Daoy (cell line): ENCODE measurements at places on chromosomes 1 and 21. TPM values are rescaled to one million over a fixed set of nuclear protein-coding genes. Genes with fewer than 3 reads are reported as not detected.

Gene ZRANB2
- 30.5 and 31.7 TPM in 2 replicates for total RNA-seq

Gene TNFRSF4
- not detected in 2 replicates for total RNA-seq

Gene CFHR3
- total RNA-seq = not detected in 2 replicates

Gene SLC30A2
- total RNA-seq = 0.18 TPM in 1 of 2 replicates, not detected in the other

Gene RGS8
- total RNA-seq = not detected in 2 replicates

Gene PLEKHM2
- total RNA-seq = 31.0 and 31.2 TPM in 2 replicates

Gene ETNK2
- total RNA-seq = 9.2 and 10.5 TPM in 2 replicates

Gene COQ8A
- total RNA-seq = 15.5 and 21.3 TPM in 2 replicates

Gene ASTN1
- 2.0 and 4.5 TPM in 2 replicates for total RNA-seq

Gene EIF4G3
- total RNA-seq = 31.3 and 33.9 TPM in 2 replicates

Gene HPCA
- not detected in 2 replicates for total RNA-seq

Gene CD1B
- not detected in 2 replicates for total RNA-seq

Gene MAB21L3
- 2.7 TPM in 1 of 2 replicates, not detected in the other for total RNA-seq

Gene NHLH1
- not detected in 2 replicates for total RNA-seq

GRCh38 chr1:203089651-203090045, 3.8 kb upstream of the MYOG start:
- DNase-seq = no peak

DNA sequence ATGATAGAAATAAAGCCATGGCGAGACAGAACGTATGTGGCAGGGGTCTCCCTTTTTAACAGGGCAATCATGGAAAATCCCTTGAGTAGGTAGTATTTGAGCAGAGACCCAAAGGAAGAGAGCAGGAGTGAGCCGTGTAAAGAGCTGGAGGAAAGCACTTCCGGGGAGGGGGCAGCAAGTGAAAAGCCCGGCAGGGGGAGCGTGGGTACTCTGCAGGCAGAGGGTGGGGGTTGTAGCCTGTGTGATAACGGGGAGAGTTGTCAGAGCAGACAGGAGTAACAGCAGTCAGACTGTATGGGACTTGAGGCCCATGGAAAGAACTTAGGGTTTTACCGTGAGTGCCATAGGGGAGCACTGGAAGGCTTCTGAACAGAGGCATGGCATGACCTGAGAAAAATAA, 51.1 kb upstream of the LDLRAP1 start:
- DNase-seq = no peak

DNA sequence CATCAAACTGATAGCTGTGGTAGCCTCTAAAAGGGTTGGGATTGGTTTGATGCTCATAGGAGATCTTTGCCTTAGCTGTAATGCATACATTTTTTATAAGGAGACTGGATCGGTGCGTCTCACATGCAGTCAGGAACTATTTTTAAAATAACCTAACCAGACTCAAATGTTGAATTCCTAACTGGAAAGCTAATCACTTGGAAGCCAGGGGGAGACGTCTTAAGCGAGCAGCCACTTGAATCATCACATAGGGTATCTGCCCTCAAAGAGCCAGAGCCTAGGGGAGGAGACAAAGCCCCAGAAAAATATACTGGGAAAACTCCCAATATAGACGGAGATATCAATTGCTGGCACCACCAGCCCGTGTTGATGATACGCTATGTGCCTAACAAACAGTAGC, 61.7 kb upstream of the PUM1 start:
- DNase-seq = no peak

DNA sequence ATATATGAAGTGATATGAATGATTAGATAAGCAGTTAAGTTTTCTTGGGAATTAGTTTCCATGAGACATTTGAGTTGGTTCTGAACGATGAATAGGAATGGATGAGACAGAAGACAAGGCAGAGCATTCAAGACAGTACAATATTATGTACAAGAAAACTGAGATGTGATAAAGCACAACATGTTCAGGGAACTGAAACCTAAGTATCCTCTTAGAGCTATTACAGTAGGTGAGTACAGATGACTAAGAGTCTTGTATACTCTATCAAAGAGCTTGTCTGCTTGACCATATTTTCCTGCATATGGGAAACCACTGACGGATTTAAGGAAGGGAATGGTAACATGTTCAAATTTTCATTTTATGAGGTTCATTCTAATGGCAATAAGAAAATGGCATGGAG, 61.6 kb downstream of the NME7 start:
- DNase-seq = no peak

- DNase-seq = no peak
These were observed 85.0 kb downstream of the PCP4 start for GRCh38 chr21:39952265-39952664.

- no peak for DNase-seq
These were observed 8.8 kb upstream of the TGFB2 start for GRCh38 chr1:218336328-218336727.

GRCh38 chr21:43272591-43272990, 103.8 kb downstream of the CRYAA start:
- no peak for DNase-seq

DNA sequence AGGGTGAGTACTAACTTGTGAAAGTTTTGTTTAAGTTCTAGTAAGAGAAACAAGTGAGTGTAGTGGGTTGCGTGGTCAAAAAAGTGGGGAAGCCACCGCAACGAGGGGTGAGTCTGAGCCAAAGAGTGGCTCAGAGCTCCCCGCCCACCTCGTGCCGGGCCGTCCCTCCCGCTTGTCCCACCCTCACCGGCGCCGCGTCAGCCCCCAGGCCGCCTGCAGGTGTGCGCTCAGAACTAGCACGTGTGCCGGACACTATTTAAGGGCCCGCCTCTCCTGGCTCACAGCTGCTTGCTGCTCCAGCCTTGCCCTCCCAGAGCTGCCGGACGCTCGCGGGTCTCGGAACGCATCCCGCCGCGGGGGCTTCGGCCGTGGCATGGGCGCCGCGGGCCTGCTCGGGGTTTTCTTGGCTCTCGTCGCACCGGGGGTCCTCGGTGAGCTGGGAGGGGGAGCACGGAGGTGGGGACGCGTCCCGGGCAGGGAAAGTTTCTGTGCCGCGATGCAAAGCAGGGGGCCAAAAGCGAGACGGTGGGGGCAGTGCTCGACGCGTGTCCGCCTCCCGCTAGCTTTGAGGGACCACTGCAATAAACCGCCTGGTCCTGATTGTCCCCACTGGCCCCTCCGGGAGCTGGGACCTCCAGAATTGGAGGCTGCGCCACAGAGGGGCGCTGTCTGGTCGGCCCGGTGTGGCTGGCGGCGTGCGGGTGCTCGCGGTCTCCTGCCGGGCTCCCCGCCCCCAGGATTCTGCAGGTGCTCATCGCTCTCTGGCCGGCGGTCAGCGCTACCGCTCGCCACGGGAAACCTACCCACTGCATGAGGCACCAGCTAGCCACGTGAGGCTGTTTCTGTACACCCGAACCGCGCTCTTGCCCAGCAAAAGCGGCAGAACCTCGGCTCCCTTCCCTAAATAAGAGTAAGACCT, at the start of gene CR2:
TSS of gene CR2 (plus strand) at position 283 of the 919 bp plus-strand sequence. CDS start at position 374, 91 bp downstream.
- peak; percentile 58 for DNase-seq

DNA sequence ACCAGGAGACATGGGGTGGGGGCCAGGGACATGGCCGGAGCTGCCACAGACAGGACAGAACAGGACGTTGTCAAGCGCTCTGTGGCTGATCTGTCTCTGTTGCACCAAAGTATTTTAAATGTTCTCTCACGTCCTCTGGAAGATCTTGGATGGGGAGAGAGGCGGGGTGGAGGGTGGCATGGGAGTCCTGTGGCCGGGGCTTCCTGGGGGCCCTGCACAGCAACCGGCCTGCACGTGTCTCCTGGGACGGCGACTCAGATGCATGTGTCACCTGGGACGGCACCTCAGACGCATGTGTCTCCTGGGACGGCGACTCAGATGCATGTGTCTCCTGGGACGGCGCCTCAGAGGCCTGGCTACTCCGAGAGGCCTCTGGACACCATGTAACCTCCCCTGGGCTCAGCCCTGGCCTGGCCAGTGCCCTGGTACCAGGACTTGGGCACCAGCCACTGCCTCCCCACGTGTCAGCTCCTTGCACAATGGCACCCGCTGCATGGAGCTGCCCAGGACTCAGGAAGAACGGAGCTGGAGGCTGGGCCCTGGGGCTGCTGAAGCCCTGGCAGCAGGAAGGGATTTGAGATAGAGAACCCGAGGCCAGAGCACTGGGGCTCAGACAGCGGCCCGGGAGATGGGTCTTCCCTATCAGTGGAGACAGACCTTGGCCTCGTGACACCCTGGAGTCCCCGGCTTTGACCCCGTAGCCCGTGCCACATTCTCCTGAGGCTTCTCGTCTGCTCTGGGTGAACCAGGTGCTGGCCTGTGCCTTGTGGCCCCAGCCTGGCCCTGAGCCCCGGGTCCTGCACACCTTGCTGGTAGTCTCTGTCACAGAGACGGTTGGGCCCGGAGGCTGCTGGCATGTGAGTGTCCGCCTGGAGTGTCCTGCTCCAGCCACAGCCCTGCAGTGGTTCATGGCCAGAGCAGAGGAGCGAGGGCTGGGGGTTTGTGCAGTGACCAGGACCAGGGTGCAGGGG, 14.7 kb upstream of the SLC19A1 start:
- DNase-seq = no peak

- DNase-seq = peak; percentile 82
These were observed 48.9 kb upstream of the ZNF326 start for GRCh38 chr1:89945852-89946476.

- no peak for DNase-seq
These were observed 104.0 kb upstream of the WNT4 start for GRCh38 chr1:22246755-22247480.

GRCh38 chr1:224098007-224098406, 15.9 kb upstream of the FBXO28 start:
- DNase-seq = no peak

GRCh38 chr21:42562816-42563215, 49.2 kb downstream of the SLC37A1 start:
- DNase-seq = no peak

- peak; percentile 45 for DNase-seq
These were observed 49.2 kb upstream of the TEKT2 start for GRCh38 chr1:36034692-36035091.
